ENCODE measurements at places on chromosomes 1 and 21. TPM values are rescaled to one million over a fixed set of nuclear protein-coding genes. Genes with fewer than 3 reads are reported as not detected.

The VSIG8 gene
- total RNA-seq = 0.23 TPM

The LCE2C gene
- not detected for total RNA-seq

The TMEM61 gene
- not detected for total RNA-seq

The VASH2 gene
- 1.0 TPM for total RNA-seq

The SYPL2 gene
- total RNA-seq = 11.3 TPM

The RHD gene
- total RNA-seq = not detected

DNA sequence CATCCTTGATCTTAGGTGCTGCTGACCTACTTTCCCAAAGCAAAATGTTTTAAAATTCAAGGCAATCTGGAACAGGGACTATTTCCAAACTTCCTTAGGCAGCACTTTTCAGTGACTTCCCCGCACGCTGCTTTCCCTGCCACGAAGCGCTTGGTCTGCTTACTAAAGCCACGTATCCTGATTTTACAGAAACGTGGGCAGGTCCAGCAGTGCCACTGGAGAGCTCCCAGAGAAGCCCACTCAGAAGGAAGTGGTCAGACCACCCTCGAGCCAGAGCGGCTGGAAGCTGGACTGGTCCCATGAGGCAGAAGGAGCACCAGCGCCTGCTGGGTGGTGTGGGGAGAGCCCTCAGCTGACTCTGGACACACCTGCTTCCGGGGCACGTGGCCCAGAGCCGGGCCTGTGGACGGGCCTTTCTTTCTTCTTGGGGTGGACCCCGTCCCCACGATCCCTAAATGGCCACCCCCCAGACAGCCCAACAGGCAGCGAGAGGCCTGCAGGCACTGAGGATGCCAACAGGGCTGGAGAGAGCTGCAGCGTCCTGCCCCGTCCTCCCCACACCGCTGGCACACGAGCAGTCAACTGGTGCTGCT is 23.2 kb downstream of the PTTG1IP start:
- peak; percentile 39 for DNase-seq

- DNase-seq = no peak
Measured at GRCh38 chr1:109517337-109517736, 7.8 kb upstream of the AMIGO1 start.

DNA sequence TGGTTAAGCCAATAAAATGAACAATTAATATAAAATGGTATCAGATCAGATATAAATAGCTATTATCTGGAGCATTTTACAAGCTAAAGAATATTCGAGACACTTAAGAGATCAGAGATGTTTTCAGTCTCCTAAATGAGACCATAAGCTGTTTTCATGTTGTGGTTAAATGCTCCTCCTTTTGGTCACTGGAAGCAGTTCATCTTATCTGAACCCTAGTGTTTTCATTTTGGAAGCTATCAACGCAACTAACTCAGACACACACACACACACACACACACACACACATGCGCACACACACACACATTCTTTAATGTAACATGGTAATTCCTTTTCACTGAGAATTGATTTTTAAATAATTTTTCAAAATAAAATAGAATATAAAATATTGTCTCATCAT is 10.0 kb upstream of the LRRC8C start:
- no peak for DNase-seq

- DNase-seq = no peak
Measured at GRCh38 chr1:87805666-87806378, 477.1 kb downstream of the LMO4 start.

GRCh38 chr1:3276341-3276800 is 178.1 kb upstream of the ARHGEF16 start:
- peak; percentile 34 for DNase-seq

GRCh38 chr1:246815693-246816270 is 91.6 kb downstream of the SCCPDH start:
- DNase-seq = no peak

DNA sequence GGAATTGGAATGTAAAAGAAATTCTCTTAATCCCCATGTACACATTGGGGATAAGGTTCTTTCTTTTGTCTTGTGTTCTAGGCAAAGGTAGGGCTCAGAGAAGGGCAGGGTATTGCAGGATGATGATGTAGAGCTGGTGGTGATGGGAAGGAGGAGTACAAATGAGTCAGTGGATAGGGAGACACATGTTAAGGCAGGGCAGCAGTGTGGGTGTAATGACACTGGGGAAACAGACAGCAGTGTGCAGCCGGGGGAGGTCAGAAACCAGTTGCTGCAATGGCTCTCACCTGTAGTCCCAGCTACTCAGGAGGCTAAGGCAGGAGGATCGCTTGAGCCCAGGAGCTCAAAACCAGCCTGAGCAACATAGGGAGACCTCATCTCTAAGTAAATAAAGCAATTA is 5.1 kb downstream of the NLRP3 start:
- DNase-seq = no peak

- no peak for DNase-seq
Measured at GRCh38 chr1:234500269-234500668, 21.3 kb upstream of the TARBP1 start.

DNA sequence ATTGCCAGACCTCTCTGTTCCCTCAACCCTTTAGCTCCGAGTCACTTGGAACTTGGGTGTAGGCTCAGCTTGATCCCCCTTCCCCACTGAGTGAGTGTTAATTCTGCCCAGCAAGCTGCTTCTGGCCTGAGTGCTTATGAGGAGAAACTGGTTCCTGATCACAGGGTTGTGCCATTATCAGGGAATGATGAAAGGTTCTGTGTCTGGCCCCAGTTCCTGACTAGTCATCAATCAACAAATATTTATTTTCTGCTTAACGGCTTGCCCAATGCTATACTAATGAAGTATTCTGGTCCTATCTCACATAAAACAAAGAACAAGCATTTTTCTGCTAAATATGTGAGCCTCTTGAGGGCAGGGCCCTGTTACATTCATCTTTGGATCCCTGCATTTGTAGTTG is 20.8 kb downstream of the CC2D1B start:
- DNase-seq = no peak

- no peak for DNase-seq
Measured at GRCh38 chr1:163535807-163536206, 214.1 kb downstream of the NUF2 start.
